ENCODE measurements at places on chromosomes 1 and 21. TPM values are rescaled to one million over a fixed set of nuclear protein-coding genes. Genes with fewer than 3 reads are reported as not detected.

Gene HRNR
- total RNA-seq, result not detected

Gene SELE
- total RNA-seq, result 52.6 TPM

Gene TAS1R1
- not detected for total RNA-seq

Gene HMGCS2
- total RNA-seq, result not detected

Gene GJA5
- total RNA-seq, result 0.10 TPM

Gene ASCL5
- not detected for total RNA-seq

Gene MSH4
- total RNA-seq, result not detected

Gene PGLYRP3
- total RNA-seq, result not detected

Gene FMO5
- 0.34 TPM for total RNA-seq

Gene SPRR2B
- total RNA-seq, result not detected

Gene TCHHL1
- not detected for total RNA-seq

Gene LAD1
- 1.1 TPM for total RNA-seq

Gene CLDN17
- total RNA-seq, result not detected

Gene SYT14
- 1.8 TPM for total RNA-seq

Gene RBBP4
- 182 TPM for total RNA-seq

Gene FCRL4
- total RNA-seq, result not detected

Gene LELP1
- not detected for total RNA-seq

Gene HPCA
- not detected for total RNA-seq

Gene DCST1
- total RNA-seq, result not detected

Gene AMY2A
- not detected for total RNA-seq

Gene NBPF4
- total RNA-seq, result not detected

Gene KRTAP19-1
- total RNA-seq, result not detected

Gene PGBD2
- total RNA-seq, result 2.9 TPM

Gene PCP4L1
- not detected for total RNA-seq

Gene CHRM3
- 3.4 TPM for total RNA-seq

Gene FAM76A
- 6.8 TPM for total RNA-seq

Gene GPR37L1
- not detected for total RNA-seq

Gene TSPAN2
- 0.68 TPM for total RNA-seq

Gene LINGO4
- total RNA-seq, result not detected

Gene PRR9
- not detected for total RNA-seq

Gene PSMG1
- 34.1 TPM for total RNA-seq
